ENCODE measurements at places on chromosomes 16 and 17.

DNA sequence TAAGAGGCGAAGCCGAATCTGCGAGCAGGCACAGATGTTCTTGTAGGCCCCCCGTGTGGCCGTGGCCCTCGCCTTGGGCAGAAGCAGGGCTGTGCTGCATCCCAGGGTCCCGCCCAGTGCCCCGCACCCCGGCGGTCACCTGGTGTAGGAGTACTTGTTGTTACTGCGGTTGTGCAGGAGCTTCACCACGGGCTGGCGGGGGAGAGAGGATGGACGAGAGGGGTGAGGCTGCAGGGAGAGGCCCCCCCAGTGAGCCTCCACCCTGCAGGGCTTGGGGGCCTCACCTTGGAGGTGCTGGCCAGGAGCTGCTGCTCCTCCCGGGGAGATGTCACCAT lies 11.4 kb downstream of the ASPHD1 start:
- DNase-seq = no peak

- no peak for DNase-seq
These were observed 10.5 kb downstream of the CCR7 start for GRCh38 chr17:40554646-40555295.

DNA sequence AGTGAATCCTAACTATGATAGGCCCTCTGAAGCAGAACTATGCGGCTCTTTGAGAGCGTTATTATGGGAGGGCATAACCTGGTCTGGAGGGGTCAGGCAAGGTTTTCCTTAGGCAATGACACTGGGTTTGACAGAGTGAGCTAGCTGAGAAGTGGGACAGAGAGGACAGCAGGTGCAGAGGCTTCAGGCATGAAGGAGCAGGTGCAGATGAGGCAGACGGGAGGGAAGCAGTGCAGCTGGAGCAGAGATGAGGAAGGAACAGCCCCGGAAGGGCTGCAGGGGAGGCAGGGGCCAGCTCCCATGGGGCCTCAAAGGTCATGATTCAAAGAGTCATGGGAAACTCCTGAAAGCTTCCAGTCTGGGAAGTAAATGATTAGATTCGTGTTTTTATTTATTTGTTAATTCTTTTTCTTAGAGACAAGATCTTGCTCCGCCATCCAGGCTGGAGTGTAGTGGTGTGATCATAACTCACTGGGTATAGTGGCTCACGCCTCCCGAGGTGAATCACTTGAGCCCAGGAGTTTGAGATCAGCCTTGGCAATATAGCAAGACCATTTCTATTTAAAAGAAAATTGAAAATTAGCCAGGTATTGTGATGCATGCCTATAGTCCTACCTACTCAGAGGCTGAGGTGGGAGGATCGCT lies 5.4 kb downstream of the MARCHF10 start:
- no peak for DNase-seq

DNA sequence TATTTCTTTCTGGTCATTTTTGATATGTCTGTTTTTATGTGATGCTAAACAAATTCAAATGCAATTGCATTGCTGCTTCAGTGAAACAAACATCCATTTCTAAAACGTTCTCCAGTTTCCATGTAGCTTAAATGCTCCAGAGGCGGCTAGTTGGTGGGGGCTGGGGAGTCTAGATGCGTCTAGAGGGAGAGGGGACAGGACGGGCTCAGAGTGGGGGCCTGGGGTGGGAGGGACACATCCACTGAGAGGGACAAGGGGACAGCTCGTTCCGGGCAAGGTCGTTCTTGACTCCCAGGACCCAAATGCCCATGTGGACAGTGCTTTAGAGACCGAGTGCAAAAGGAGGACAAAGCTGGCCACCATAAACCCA lies 102.3 kb downstream of the FOXL1 start:
- DNase-seq = no peak

DNA sequence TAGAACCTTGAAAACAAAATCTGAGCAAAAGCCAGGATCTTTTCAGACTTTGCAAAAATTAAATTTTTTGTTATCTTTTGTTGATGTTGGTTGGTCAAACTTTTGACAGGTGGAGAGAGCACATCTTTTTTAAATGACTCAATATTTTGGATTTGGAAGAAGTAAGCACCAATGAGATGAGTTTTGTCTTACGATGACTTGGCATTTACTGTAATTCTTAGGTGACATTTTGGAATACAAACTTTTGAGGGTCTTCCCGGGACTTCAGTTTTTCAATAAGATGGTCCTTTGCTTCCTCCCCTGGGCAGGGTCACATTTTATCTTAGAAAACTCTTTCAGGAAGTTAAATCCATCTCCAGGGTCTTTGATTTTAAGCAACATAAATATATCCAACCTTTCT lies 423.9 kb downstream of the HS3ST3B1 start:
- no peak for DNase-seq

DNA sequence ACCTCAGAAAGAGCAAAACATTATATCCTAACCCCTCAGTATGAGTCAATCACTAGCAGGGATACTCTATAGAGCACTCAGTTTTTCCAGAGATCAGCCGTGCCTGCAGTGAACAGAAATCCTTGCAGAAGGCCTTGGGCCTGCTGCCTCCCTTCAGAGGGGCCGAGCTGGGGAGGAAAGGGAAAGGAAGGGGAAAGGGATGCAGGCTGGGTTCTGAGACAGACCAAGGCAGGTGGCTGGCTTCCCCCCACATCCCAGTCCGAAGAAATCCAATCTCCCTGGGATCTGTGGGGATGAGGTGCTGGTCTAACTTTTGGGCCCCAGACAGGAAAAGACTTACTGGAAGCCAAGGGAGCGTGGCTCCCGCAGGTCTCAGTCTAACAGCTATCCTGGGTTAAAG lies 25.3 kb downstream of the SRL start:
- no peak for DNase-seq

- DNase-seq = peak; percentile 65
These were observed 1.4 kb downstream of the PRAC2 start for GRCh38 chr17:48724251-48725003.

DNA sequence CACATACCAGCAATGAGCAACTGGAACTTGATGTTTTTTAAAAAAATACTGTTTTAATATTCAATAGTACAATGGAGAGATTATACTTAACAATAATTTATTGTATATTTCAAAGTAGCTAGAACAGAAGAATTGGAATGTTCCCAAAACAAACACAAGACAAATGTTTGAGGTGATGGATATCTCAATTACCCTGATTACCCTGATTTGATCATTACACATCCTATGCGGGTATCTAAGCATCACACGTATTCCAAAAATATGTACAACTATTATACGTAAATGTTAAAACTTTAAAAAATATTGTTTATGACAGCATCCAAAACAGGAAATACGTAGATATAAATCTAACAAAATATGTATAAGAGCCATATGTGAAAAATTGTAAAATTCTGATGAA lies 96.8 kb downstream of the DYNLRB2 start:
- no peak for DNase-seq

- DNase-seq = no peak
These were observed 9.5 kb upstream of the TEKT3 start for GRCh38 chr17:15350777-15351477.

- DNase-seq = no peak
These were observed 147.9 kb downstream of the MAF start for GRCh38 chr16:79452671-79453070.

DNA sequence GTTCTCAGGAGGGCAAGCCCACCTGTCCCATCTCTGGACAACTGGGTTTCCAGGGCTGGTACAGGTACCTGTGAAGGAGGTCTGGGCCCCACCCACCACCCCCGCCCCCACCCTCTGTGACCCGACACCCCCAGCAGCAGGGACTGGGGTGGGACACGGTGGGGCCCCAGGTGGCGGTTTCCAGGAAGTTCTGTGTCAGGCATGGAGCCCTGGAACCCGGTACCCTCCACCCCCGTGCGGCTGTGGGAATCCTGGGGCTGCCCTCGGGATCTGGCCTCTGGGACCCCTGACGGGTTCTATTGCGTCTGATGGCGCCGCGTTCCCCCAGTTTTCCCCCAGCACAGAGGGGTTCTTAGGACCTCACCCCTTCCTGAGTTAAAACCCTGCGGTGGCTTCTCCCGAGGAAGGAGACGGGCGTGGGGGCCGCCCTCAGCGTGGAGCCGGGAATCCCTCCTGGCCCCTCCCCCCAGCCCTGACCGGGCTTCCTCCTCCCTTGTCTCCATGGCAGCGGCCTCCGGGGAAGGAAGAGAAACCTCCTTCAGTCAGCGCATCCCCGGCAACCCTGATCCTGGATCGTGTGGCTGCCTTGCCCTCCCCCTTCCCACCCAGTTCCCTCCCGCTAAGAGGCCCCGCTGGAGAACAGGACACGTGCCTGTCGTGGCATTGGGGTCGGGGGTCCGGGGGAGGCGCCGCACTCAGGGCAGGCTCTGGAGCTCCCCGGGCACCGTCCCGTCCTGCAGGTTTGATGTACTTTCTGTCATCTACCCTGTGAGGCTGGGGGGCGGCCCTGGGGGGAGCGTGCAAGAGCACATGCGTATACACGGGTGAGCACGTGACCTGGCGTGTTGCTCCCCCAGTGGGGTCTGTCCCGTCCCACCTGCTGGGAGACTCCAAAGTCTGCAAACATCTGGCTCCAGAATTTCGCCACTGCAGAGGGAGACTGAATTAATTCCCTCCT lies 30.3 kb downstream of the CACNA1H start:
- DNase-seq = peak; percentile 25

DNA sequence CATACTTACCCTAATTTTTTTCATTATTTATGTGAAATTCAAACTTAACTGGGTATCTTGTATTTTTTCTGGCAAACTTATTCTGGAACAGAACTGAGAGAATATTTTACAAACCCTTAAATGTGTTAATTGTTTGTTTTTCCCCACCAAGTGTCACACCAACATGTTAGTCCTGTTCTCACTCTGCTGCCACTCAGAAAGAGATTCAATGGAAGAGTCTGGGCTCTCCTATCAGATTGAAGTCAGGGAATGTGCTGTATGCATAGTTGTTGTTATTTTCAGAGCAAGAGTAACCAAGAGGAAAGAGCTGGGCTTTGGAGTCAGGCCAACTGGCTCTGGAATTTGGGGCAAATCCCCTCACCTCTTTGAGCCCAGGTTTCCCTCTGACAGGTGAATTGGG lies 43.2 kb downstream of the SLC6A2 start:
- no peak for DNase-seq

DNA sequence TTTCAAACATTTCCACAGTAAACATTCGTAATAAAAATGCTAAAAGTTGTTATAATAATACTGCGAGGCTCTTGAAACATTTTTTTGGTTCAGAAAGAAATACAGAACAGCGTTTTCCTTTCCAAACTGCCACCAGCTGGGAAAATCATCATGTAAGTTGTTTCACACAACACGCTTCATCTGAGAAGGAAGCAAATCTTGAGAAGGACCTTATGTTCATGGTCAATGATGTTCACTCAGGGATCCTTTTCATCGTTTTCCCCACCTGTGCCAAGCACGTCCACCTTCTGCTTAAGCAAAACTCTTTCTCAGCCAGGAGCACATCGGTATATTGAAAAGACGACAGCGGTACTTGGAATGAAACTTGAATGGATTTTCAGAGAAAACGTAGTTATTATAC lies 274.5 kb upstream of the ELAC2 start:
- DNase-seq = no peak

GRCh38 chr17:31373150-31374093 lies 18.1 kb upstream of the RAB11FIP4 start:
- peak; percentile 27 for DNase-seq

GRCh38 chr16:30407804-30408534 lies 563 bp downstream of the ZNF771 start:
- DNase-seq = no peak

- no peak for DNase-seq
These were observed 53.3 kb upstream of the NUDT7 start for GRCh38 chr16:77669057-77669456.

DNA sequence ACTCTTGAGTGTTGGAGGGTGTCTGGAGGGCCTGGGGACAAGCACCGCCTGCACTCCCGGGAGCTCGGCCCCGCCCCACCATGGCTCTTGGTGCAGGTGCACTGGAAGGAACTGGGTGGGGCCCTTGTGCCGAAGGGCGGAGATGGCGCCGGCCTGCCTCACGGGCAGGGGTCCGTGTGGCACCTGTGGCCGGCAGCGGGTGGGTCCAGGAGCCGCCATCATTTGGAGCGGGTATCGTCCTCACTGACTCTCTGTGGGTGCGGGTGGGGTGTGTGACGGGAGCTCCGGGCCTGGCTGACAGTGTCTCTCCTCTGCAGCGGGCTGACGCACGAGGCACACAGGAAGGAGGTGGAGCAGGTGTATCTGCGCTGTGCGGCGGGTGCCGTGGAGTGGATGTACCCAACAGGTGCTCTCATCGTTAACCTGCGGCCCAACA lies 5.2 kb downstream of the METRNL start:
- no peak for DNase-seq

- DNase-seq = no peak
These were observed 87.8 kb downstream of the PLCG2 start for GRCh38 chr16:81866820-81867440.

DNA sequence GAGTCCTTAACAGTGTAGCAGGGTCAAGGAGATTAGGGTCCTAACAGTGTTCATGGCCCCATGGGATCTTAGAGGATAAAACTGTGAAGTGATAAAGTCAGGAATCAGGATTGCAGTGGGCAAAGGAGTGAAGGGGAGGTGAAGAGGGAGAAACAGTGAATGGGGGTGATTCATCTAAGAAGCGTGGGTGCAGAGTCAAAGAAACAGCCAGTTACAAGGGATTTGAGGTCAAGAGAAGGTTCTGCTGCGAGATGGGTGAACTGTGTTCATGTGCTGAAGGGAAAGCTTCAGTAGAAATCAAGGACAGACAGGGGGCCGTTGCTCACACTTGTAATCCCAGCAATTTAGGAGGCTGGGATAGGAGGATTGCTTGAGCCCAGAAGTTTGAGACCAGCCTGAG lies 5.9 kb downstream of the GTF3C1 start:
- DNase-seq = no peak

DNA sequence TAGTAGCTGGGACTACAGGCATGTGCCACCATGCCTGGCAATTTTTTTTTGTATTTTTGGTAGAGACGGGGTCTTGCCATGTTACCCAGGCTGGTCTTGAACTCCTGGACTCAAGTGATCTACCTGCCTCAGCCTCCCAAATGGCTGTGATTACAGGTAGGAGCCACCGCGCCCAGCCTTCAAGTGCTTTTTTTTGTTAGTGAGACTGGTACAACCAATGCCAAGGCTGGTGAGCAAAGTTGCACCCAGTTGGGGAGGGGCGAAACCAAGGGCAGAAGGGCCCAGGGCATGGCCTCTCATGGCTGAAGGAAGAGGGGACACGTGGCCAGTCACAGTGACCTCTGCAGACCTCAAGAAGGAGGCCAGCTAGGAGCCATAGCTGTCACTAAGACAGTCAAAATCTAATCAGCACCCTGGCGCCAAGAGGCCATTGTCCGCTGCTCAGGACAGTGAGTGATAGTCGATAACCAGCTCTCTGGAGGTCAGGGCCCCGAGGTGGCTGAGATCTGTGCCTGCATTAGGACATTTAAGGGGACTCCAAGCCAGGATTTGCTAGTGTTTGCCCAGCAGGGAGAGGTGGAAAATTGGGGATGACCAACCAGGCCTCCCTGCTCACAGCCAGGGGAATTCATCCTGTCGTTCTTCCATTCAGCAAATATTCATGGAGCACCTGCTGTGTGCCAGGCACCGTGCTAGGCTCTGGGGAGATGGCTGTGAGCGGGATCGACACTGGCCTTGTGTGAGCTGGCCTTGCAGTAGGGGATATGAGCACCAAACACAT lies 10.2 kb downstream of the IL4R start:
- DNase-seq = no peak
